LHCN-M2 (cell line): ENCODE measurements at places on chromosomes 11 and 22.

- DNase-seq = peak; percentile 4
Observed at GRCh38 chr11:96524475-96524874, 134.7 kb downstream of the JRKL start.

DNA sequence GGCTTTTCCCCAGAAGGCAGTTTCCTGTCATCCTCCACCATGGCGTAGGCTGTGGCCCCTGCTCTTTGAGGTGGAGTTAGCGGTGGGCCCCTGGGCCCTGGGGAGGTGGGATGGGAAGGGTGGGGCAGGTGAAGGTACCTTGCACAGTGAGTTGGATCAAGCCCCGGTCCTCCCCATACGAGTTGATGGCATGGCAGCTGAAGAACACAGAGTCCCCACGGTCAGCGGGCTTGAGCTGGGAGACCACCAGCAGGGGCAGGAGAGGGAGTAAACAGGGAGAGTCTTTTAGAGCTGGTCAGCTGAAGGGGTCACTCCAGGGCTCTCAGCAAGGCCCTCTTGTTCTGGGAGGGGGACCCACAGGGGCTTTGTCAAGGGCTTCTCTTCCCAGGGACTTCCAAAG, 153.4 kb downstream of the CEP164 start:
- DNase-seq = no peak

DNA sequence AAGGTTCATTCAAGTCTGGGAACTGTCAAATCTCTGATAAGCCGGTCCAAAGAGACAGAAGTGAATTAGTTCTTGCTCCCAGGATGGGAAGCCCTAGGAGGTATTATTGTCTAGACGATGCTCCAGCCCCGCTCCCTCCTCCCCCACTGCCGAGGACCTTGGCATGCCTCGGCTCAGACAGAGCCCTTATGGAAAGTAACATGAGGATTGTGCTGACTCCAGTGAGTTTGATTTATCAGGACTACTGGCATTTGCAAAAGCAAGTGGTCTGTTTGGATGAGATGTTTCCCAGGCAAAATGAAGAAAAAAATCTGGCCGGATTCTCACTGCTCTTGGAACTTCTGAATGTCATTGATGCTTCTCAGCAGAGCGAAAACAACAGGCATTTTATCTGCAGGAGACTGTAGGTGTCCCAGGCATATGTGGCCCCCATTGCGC, 341.0 kb downstream of the ETS1 start:
- DNase-seq = no peak

DNA sequence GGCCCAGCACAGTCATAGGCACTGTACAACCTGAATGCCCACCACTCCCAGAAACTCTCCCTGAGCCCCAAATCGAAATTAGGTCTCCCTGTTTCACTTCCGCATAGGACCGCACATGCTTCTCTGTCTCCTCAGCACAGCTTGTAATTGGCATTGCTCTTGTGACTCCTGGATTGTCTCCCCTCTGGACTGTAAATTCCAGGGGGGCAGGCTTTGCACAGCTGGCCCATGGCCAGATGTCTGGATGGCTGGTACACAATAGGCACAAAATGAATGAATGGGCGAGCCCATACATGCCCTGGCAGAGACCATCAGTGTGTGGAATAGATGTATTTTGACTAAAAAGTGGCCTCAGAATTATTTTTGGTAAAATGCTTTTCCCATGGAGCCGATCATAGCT, 63.3 kb upstream of the PHF21B start:
- no peak for DNase-seq

DNA sequence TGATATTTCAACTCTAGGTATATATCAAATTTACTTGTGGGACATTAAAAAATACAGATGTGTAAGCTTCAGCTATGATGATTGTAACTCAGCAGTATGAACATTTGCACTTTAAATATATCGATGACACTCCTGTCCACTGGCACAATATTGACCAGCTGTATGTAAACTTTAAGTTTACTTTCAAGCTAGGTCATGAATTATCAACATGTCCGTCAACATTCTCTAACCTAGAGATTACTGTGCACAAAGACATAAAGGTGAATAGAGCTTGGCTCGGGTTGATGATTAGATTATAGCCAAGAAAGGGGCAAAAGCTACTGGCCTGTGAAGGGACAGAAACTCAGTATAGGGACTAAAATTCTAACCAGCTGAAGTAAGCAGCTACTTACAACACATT, 286.6 kb downstream of the SWAP70 start:
- DNase-seq = no peak

DNA sequence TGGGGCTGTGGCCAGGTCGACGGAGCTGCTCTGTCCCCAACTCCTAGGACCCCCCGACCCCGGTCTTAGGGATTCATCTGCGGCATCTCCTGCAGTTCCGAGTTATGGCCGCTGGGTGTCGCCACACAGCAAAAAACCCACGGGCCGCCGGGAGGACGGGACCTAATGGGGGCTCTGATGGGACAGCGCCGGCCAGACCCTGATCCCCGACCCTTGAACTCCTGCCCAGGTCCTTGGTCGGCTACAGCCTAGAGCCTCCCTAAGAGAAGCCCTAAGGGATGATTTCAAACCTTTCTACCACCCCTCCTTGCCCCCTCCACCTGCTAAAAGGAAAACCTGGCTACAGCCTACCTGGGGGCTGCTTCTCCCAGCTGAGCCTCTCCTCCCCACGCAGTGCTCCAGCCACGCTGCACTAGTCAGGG, 30.8 kb upstream of the LRRC10B start:
- DNase-seq = no peak

- DNase-seq = peak; percentile 84
Observed at GRCh38 chr22:17918840-17919239, 105.5 kb downstream of the MICAL3 start.

DNA sequence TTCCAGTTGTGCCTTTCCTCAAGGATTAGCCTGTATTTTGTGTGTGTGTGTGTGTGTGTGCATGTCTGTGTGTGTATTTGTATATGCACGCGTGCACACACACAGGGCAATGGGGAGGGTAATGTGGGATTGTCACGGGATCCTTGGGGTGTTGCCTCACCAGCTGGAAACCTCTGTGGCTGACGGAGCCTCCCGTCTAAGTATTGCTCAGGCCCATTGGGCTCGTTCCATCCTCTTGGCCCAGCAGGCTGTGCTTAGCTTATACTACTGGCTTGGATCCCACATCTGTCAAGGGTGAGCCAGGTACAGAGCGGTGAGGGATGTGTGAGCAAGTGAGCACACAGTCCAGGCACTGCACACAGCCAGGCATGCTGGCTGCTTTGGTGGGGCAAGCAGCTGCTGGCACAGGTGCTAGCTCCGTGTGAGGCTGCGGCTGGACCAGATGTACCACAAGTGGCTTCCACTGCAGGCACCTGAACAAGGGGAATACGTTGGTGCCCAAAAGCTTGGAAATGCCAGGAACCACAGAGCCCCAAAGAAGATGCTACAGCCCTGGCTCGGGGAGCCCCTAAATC, 462.8 kb downstream of the NELL1 start:
- no peak for DNase-seq

DNA sequence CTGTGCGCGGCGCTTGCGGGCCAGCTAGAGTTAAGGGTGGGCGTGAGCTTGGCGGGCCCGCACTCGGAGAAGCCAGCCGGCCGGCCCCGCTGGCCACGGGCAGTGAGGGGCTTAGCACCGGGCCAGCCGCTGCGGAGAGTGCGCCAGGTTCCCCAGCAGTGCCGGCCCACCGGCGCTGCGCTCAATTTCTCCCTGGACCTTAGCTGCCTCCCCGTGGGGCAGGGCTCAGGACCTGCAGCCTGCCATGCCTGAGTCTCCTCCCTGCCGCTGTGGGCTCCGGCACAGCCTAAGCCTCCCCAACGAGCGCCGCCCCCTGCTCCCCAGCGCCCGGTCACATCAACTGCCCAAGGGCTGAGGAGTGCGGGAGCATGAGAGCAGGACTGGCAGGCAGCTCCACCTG, 5.2 kb upstream of the PES1 start:
- DNase-seq = no peak

GRCh38 chr11:7858006-7858405, 61.3 kb upstream of the OR5P2 start:
- no peak for DNase-seq

DNA sequence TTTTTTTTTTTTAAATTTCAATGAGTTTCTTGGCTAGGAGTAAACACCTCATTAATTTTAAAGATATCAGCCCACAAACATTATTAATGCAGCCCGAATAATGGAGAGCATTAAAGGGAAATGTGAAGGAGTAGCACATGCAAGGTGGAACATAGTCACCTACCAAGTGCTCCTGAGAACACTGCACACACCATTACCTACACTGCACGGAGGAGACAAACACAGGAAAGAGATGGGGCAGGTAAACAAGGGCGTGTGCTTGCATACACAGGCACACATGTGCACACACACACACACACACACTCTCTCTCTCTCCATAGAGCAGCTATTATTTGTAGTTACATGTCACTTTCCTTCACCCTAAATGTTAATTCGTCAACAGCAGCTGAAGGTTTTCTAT, 30.2 kb downstream of the HTR3B start:
- no peak for DNase-seq

- DNase-seq = no peak
Observed at GRCh38 chr11:17414992-17415391, 26.5 kb upstream of the KCNJ11 start.

GRCh38 chr11:17298302-17298701, 21.8 kb downstream of the NUCB2 start:
- DNase-seq = peak; percentile 53

DNA sequence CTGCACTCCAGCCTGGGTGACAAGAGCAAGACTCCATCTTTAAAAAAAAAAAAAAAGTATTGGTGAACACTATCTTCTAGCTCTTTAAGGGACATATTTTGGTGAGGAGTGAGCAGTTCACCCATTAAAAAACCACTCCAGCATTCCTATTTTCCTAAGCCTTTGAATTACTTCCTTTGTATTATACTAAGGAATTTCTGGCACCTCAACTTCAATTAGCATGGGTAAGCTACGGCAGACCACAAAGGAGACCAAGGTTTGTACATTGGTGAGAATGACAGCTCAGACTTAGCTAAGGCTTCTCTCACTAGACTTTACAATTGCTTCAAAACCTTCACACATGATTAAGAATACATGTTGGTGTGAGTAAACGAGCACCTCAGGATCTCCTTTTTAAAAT, 57.0 kb upstream of the BIRC3 start:
- no peak for DNase-seq

- DNase-seq = peak; percentile 62
Observed at GRCh38 chr11:130523609-130524008, 75.2 kb downstream of the ADAMTS15 start.

- DNase-seq = no peak
Observed at GRCh38 chr11:7428196-7428595, 57.1 kb upstream of the OLFML1 start.

DNA sequence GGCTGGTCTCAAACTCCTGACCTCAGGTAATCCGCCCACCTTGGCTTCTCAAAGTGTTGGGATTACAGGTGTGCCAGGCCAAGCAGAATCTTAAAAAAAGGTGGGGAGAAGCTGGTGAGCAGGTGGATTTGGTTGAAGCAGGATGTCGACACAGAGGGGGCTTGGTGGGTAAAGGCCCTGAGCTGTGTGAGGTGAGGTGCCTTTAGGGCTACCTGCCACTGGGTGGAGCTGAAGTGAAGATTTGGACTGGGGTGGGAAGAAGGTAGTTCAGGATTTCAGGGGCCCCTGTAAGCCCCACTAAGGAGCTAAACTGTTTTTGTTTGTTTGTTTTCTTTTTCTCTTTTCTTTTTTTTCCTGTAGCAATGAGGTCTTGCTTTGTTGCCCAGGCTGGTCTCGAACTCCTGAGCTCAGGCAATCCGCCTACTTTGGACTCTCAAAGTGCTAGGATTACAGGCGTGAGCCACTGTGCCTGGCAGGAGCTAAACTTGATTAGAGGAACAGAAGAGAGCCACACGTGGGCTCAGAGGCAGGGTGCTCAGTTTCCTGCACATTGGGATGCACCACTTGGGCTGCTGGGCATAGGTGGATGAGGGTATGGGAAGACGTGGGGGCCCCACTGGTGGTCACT, 6.0 kb downstream of the P2RX6 start:
- no peak for DNase-seq

DNA sequence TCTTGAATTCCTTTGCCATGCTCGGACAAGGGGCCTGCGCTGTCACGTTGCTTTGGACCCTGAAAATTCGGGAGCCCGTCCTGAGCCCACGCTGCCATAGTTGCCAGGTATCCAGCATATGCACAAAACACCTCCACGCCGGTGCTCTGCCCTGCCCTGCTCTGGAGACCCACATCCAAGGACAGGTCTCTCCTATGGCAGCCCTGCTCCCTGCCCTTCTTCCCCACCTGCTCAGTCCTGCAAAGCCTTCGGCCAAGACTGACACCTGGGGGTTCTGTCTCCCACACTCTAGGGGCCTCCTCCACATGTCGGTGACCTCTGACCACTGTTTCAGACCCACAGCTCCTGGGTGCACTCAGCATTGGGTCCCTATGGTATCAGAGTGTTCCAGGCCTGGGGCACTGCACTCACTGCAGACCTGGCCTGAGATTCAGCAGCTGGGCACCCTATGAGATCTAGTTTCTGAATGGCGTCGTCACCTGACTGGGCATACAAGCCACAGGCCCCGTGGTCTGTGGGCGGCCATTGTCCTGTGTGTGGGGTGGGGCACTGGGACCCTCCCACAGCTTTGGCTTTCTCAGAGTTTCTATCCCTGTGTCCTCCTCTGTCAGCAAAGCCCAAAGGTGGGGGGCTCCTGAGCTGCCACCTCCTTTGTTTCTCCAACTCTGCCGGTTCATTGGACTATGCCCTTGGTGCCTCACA, 2.0 kb upstream of the KRTAP5-6 start:
- no peak for DNase-seq

DNA sequence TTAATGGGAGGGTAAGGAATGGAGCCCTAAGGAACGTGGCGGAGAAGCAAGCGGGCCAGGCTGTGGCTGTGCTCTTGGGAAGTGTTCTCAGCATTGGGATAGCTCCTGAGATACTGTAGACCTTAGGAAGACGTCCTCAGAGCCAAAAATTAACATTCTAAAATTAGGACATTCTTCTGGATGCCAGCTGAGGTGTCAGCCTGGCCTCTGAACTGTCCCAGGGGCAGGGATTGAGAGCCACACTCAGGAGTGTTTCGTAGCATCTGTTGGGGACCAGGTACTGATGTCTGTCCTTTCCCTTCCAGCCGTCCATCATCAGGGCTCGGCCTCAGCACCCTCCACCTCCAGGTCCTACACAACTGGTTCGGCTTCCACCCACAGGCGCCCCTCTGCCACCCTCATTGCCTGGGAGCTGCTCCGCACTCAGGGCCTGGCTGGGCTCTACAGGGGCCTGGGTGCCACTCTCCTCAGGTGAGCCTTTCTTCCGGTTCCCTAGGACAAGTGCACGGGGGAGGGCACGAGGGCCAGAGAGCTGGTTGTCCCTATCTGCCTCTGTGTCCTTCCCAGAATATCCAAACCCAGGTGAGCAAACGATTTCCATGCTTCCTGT, 23.6 kb downstream of the SLC25A18 start:
- no peak for DNase-seq

GRCh38 chr11:94000659-94001058, 20.5 kb upstream of the HEPHL1 start:
- DNase-seq = no peak

DNA sequence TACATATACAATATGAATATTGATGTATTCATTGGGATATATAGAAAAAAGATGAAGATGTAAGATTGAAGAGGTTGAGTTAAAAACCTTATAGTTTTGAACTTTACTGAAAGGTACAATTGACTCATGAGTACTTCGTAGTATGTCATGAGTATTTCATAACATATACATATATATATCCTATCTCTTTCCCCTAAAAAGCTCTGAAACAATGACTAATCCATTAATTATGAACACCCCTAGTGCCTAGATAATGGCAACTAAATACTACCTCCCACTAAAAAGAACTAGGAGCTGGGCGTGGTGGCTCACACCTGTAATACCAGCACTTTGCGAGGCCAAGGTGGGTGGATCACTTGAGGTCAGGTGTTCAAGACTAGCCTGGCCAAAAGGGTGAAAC, 31.5 kb downstream of the SLC35F2 start:
- no peak for DNase-seq
